ENCODE measurements at places on chromosomes 2 and 18.

DNA sequence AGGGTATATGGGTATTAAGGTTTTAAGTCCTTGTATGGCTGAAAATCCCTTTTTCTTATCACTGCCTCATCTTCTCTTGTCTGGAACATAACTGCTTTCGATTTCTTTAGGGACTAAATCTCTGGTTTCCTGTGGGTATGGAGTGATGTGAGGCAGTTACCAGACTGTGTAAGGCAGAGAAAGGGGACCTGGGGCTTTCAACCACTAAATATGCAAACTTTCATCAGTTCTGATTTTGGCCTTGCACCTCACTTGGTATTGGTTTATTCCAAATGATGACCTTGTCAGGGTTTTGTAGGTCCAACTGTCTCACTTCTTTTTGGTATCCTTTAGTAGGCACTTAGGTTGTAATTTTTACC is 9.3 kb downstream of the MAP4K4 start:
- DNase-seq = no peak

DNA sequence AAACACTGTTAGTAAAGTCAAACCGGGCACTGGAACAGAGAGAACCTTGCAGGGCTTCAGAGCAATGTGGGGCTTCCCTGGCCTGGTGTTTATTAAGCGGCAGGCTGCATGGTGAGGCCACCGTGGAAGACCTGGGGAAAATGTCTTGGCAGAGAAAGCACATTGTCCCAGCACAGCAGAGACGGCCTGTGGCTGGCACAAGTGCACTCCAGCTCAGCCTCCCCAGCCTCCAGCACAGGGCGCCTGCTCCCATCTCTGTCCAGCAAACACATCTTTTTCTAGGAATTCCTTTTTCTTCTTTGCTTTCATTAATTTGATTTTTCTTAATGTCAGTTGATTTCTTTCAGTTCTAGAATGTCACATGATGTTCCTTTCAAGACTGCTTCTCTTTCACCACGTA is 138.2 kb upstream of the NFATC1 start:
- DNase-seq = no peak

DNA sequence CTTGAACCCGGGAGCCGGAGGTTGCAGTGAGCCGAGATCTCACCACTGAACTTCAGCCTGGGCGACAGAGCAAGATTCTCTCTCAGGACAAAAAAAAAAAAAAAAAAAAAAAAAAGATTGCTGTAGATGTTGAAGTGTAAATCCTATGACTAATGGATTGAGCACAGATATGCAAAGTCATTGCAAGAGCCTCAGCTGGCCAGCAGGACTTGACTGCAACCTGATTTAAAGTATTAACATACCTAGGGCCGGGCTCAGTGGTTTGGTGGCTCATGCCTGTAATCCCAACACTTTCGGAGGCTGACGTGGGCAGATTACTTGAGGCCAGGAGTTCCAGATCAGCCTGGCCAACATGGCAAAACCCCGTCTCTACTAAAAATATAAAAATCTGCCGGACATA is 103.4 kb upstream of the MSH2 start:
- DNase-seq = no peak

- no peak for DNase-seq
Observed at GRCh38 chr2:149483004-149483605, 104.5 kb downstream of the MMADHC start.

DNA sequence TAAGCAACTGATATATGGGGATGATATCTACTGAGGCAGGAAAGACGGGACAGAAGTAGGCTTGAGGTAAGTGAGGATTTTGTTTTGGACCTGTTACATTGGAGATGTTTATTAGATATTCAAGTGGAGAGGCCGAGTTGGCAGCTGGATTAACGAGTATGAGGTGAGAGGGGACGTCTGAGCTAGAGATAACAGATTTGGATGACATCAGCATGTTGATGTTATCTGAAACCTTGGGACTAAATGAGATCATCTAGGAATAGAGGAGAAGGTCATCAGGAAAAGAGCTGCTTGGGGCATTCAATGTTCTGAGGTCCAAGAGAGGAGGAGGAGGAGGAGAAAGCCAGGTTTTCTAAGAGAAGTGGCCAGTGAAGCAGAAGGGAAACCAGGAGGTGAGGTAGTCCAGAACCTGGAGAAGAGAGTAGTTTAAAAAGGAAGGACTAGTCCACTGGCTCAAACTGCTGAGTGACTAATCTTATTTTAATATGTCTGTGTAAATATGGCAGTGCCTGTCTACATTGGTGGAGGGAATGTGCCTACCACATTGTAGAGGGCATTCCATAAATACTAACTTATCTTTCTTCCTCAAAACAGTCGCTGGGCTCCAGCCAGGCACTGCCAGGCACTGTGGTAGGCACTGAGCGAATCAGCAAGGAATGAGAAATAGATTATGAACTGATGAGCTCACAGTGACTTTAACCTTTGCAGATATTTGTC is 488.3 kb downstream of the DLGAP1 start:
- no peak for DNase-seq

GRCh38 chr2:151297882-151298281 is 8.4 kb upstream of the NMI start:
- DNase-seq = no peak

GRCh38 chr18:45110577-45111501 is 430.2 kb downstream of the SETBP1 start:
- no peak for DNase-seq

GRCh38 chr2:200345975-200346374 is 39.5 kb downstream of the SPATS2L start:
- DNase-seq = no peak

DNA sequence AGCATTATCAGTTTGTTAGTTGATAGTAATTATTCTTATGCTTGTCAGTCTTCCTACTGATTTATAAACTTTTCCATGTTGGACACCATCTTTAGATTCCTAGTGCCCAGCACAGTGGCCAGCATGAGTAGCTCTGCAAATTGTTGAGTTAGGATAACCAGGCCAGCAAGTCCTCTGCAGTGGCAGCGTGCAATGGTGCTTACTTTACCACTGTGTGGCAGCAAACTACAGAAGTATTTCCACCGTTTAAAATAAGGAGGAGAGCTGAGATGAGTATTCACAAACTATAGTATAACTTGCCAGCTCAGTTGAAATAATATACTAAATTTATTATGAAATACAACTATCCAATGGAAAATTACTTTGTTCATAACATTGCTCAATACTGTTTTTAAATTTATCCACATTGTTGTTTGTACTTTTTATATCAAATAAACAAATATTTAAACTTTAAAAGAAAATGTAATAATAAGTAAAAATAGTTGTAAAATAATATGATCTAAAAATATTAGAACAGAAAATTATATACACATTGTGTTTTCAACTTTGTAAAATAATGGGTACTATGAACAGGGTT is 9.3 kb upstream of the THADA start:
- no peak for DNase-seq

DNA sequence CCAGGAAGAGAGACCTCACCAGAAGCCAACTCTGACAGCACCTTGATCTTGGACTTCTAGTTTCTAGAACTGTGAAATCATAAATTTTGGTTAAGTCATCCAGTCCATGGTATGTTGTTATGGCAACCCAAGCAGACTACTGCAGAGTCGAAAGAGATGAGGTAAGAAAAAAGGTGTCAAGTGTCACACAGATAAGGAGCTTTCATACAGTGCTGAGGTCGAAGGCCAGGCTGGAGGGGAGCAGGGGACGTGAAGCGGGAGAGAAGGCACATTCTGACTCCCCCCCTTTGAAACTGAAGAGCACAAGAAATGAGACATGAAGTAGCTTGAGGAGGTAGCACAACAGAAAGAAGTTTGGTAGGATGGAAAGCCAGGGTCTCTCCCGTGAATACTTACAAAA is 110.4 kb downstream of the ALK start:
- no peak for DNase-seq

DNA sequence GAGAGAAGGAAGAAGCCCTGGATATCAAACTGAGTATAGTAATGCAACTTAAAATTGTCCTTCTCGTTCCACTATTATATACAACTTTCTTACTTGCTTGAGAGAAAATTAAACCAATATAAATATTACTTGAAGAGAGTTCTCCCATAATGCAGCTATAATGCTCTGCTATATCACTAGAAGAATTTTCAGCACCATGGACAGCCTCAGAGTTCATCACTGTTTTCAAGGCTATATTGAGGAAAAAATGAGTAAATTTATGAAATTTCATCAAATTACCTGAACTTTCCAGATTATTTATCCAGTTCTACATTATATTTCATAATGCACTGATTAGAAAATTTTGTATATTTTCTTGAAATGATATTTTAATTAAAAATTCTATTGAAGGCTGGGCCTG is 1053.5 kb upstream of the FAM98A start:
- DNase-seq = no peak

- DNase-seq = no peak
Observed at GRCh38 chr2:147405651-147406050, 439.2 kb upstream of the ACVR2A start.

DNA sequence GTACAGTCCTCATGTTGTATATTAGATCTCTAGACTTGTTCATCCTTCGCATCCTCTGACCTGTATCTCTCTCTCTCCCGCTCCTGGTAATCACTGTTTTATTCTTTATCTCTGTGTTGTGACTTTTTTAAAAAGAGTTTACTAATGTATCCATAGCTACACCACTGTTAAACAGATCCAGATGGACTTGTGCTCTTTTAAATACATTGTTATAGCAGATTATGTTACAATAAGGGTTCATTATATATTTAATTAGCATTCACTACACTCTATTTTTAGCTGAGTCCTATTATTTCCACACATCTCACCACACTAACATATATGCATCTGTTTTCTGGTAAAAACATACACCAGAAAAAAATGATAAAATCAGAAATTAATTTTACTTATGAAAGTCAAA is 90.5 kb downstream of the RBM43 start:
- DNase-seq = no peak

- no peak for DNase-seq
Observed at GRCh38 chr18:9097349-9097748, 5.2 kb upstream of the NDUFV2 start.

DNA sequence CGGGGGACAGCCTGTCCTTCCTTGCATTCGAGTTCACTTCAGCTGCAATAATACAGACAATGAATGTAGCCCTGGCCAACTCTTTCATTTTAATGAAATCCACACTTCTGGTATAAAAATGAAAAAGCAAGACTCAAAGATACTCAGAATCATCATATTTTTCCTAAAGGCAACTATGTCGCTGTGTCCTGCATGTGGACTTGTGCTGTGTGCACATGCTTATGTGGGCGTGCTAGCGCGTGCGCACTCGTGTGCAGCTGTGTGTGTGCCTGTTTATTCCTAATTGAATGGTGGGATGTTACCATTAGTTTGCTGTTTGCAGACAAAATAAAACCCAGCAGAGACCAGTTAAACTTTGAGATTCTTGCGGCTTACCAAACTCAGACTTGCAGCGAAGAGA is 49.6 kb downstream of the SMIM21 start:
- DNase-seq = no peak

GRCh38 chr18:58991167-58991798 is 126.6 kb downstream of the ZNF532 start:
- no peak for DNase-seq

GRCh38 chr2:119387381-119388129 is 20.8 kb downstream of the DBI start:
- no peak for DNase-seq

DNA sequence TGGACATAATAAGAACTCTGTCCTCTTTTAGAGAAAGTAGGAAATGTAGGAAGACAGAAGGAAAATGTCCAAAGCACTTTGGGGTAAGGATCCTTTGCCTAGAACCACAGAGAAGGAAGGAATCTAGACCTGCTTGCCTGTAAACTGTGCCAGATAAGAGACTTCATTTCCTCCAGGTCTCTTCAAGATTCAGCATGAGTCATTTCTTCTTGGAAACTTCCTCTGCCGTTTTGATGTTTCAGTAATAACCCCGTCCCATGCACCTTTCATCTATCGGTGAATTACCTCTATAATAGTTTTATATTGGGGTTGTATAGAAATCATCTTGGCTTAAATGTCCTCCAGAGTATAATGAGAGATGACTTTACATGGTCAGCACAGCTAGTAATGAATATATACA is 63.2 kb upstream of the LRATD1 start:
- no peak for DNase-seq

GRCh38 chr2:197950006-197950405 is 145.6 kb downstream of the PLCL1 start:
- no peak for DNase-seq

DNA sequence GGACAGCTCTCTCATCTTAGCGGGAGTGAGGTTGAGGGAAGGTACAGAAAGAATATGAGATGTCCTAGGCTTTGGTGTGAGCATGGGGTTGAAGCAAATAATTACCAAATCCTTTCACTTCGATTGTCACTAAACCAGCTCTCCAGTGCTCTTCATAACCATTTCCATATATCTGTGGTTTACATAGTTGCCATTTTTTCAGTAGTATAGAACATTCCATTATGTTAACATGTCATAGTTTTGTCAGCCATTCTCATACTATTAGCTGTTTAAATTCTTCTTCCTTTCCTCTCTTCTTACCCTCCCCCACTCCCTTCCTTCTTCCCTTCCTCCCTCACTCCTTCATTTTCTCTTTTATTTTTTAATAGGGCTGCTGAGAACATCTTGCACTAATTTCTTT is 205.9 kb downstream of the BABAM2 start:
- no peak for DNase-seq

GRCh38 chr2:50952596-50952995 is 79.3 kb downstream of the NRXN1 start:
- no peak for DNase-seq

GRCh38 chr18:23134780-23135549 is at the start of gene CABLES1:
Gene CABLES1, plus strand, starts transcription at chr18:23135485. Its CDS starts 278 bp downstream, at chr18:23135763.
- no peak for DNase-seq

DNA sequence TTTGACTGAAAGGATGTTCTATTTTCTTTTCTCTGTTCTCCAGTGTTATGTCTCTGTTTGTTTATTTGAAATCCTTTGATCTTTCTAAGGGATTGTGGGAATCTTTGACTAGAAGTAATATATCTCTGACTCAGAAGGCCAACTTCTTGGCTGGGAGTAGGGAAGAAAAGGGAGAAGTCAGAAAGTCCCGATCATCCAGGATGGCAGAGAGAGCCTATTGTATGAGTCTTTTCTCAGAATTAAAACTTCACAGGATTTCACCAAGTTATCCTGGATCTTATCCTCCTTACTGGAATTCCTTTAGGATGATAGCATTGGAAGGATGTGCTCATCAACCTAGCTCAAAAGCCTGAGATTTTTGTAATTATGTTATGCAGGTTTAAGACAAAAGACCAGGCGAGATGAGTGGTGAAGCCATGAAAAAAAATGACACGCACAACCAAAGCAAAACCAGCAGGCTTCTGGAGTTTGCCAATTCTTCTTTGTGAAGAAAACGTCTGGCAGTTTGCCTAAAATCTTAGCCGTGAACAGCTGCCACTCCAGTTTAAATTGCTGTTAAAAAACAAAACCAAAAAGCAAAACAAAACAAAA is 383.6 kb upstream of the SMIM21 start:
- DNase-seq = no peak

All from NCI-H1417 treated with DMSO at 0.1 percent for 48 hours (cell line).